ENCODE measurements at places on chromosomes 11 and 22.

DNA sequence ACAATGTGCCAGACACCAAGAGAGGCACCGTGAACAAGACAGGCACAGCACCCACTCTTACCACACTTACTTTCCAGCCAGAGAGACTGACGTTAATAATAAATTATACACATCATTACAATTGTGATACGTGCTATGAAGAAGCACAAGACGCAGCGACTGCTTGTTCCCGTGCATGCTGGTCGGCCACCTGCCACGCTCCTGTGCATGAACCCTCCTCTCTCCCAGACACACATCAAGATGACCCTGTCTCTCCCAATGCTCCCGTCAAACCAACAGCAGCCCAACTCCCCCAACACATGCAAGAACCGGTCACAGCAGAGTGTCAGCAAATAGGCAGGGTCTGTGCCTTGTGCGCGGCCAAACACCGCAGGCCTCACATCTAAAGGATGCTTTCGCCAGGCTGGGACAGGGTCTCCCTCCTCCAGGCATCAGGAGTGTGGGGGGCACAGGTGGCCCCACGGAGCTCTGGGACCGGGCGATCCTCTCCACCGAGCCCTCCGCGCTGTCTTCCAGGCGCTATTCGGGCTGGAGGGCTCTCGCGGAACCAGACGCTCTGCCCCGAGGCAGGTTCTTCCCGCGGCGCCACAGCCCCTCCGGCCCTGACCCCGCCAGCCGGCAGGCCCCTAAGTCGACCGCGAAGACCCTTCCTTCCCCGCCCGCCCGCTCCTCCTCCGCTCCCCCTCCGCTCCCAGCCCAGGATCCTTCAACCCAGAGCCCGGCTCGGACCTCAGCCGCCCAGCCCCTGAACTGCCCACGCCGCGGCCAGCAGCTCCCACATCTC, 533 bp downstream of the SERGEF start:
- DNase-seq = peak; percentile 4

GRCh38 chr11:100294748-100295147, 392.3 kb upstream of the ARHGAP42 start:
- no peak for DNase-seq

GRCh38 chr22:35430897-35431322, 31.0 kb downstream of the MCM5 start:
- peak; percentile 89 for DNase-seq

DNA sequence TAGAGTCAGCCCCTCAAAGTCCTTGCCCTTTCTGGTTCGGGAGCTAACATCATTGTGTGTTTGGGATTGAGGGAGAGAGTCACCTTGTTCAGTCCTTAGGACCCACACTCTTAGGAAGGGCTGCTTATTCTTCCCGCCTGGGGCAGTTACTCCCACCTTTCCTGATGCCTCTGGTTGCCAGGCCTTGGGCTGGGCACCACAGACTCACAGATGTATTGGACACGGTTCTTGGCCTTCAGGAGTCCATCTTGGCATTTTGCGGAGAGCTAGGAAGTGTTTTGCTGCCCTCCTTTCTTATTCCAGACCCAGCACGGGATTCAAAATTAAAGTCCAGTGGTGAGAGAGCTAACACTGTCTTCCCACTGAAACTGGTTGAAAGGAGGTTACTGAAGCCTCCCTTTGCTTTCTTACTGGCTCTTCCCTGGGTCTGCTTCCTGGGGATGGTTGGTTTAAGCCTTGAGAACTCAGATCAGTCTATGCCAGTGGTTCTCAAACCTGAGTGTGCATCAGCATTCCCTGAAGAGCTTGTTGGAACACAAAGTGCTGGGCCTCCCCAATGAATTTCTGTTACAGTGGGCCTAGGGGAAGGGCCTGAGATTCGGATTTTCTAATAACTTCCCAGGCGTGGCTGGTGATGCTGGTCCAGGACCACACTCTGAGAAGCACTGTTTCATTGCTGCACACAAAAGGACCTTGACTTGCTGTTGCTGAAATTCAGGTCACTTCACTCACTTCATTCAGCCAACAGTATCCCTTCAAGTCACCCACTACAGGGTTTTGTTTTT, 1.4 kb downstream of the OSBP2 start:
- DNase-seq = no peak

DNA sequence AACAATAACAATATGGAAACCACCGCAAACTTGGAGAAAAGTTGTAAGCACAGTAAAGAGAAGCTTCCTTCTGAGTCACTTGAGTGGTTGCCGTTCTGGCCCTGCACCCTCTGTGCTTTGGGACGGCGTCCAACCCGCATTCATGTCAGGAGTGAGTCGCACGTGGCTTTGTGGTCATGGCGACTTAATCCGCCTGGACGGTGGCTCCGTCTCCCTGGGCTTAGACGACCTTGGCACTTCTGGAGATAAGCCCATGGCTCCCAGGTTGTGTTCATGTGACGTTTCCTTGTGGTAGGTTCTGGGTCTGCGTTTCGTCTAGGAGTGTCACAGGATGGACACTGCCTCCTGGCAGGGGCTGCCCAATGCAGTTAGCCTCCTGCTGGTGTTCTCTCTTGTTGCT, 40.5 kb downstream of the TPCN2 start:
- peak; percentile 83 for DNase-seq

DNA sequence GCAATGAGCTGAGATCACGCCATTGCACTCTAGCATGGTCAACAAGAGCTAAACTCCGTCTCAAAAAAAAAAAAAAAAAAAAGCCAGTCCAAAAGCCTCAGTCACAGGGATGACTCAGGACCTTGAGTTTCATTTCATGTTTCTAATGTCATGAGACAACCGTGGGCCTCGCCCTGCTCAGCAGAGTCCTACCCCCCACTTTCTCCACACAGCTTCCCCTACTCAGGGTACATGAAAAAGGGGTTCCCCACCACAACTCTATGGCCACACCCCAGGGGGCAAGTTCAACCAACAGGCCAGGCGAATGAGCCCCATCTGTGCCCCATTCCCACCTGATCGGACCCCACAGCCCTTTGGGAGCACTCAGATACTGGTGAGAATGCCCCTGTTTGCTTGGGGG, 24.3 kb upstream of the ADA2 start:
- DNase-seq = no peak

DNA sequence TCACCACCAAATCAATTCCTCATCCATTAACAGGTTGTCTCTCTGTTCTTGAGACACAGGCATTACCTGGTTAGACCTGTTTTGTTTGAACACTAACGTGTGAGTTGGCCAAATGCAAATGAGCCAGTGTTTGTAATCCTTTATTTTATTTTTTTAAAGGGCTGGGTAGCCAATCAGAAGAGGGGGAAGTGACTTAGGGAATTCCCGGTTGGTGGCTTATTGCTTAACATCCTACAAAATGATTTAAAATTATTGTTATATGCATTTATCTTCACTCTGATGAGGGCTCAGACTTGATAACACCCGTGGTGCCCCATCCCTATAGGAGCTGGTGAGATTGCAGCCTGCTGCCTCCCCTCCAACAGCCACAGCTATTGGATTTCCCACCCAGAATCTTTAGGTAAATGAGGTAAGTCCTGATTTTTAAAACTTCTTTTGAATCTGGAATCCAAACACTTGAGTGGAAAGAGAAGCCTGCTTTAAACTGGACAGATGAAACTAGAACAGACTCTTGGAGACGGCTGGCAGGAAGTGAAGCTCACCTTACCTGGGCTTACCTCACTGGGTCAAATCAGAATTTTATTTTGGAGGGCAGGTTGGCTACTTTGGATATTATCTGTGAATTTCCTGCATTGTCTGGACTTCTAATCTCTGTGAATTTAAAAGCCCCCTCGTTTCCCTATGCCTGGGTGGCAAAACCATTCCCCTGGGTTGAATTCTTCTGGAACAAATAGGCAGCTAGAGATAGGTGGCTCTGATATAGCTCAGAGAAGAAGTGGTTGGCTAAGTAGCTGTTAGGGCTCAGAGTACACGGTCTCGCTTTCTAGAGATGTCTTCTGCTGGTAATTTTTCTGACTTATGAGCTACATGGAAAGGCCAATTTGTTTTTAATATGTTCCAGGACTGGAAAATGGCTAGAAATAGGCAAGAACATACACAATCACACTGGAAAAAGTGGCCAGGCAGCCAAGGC, at the start of gene EHF:
TSS of gene EHF (plus strand) at position 274 of the 973 bp plus-strand sequence. CDS start 21,538 bp downstream, outside the sequence.
- no peak for DNase-seq

- no peak for DNase-seq
Observed at GRCh38 chr22:30326255-30326705, 461 bp downstream of the TBC1D10A start.

- no peak for DNase-seq
Observed at GRCh38 chr22:48347311-48347710, 1480.4 kb downstream of the BRD1 start.

DNA sequence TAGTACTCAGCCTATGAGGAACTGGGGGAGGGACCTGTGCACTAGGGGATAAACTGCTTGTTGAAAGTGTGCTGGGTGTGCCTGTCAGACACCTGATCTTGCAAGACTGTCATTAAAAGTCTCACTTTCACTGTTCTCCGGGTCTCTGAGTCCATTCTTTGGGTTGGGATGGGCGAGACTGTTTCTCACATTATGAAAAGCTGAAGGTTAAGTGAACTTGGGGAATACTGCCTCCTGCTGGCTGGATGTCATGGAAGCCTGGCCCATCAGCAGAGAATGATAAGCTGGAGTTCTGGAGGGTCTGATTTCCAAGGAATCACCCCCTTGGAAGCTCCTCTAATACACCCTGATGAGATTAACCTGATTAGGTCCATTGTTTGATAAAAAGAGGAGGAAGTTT, 9.0 kb upstream of the VPREB1 start:
- DNase-seq = no peak

DNA sequence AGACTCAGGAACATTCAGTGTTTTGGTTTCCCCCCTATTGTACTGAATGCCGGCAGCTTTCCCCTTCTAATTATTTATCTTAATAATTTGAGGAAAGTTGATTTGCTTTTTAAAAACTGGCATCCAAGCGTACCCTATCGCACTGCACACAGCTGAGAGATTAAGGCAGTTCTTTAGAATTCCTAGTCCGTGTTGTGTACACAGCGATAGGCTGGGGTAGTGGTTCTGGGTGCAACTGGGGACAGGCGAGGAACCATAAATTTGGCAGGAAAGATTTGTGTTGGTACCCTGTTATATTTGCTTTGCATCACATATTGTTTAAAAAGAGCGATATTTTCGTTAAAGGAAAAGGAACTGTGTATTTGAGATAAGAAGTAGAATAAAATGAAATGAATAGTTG, 39.2 kb downstream of the PTPRJ start:
- DNase-seq = no peak

DNA sequence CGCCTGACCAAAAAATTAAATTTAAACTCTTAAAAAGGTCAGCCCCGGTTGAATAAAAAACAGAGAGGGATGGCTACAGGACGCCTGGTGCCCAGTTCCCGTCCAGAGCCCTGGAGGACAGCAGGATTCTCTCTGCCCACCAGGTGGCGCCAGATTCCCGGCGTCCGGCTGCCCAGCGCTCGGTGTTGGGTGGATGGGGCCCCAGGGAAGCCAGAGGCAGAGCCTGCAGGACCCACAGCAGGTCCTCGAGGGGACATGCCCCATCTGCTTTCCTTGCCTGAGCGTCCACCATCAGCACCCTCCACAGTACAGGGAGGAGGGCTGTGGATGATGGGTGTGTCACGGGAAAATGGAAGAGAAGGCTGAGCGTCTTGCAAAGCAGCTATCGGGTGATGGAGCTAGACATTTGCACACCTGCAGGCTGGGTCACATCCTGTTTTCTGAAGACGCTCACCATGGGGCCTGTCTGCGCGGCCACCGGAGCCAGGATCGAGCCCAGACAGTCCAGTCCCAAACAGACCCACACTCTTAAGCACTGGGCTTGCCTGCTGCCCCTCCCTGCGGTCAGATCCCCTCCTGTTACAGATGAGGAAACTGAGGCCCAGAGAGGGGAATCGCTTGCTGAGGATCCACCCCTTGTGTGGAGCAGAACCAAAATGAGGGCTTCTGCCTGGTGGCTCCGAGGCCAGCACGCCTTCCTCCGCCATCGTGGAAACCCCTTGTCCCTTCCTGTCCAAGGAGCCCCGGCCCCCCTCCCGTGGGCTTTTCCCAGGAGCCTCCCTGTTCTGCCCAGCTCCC, 18.5 kb upstream of the CBX7 start:
- DNase-seq = peak; percentile 71

GRCh38 chr11:36292311-36292722, 3.1 kb upstream of the COMMD9 start:
- DNase-seq = peak; percentile 32

- no peak for DNase-seq
Observed at GRCh38 chr11:73988227-73988626, 5.6 kb upstream of the UCP2 start.

- DNase-seq = no peak
Observed at GRCh38 chr11:19243143-19243542, 2.4 kb upstream of the E2F8 start.

DNA sequence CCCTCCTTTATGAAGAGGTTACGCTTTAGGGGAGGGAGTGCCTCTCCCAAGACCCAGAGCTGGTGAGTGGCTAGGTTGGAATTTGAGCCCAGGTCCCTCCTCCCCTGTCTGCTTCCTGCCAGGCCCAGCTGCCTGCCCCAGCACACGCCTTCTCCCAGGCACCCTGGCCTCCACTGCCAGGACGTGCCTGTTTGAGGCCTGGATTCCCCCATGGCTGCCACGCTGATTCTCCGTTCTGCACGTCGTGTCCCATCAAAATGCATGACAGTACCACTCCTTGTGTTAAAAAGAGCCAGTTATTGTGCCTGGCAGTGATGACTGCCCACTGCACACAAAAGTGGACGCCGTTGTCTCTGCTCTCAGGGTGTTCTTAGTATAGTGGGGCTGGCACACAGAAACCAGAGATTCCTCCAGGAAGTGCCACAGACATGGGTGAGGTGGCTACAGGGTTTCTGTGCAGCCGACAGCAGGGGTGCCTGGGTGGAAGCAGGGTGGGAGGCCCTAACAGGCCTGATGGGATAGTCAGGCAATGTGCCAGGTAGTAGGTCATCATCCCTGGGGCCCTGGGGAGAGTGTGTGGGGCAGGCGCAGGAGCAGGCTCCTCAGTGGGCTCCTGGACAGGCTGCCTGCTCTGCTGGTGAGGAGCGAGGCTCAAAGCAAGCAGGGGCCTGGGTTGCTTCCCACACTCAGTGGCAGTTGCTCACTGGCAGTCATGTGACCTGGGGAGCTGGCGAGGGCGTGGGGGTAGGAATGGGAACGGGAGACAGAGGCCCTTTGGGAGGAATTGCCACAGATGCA, 24.2 kb downstream of the MED15 start:
- DNase-seq = peak; percentile 84

DNA sequence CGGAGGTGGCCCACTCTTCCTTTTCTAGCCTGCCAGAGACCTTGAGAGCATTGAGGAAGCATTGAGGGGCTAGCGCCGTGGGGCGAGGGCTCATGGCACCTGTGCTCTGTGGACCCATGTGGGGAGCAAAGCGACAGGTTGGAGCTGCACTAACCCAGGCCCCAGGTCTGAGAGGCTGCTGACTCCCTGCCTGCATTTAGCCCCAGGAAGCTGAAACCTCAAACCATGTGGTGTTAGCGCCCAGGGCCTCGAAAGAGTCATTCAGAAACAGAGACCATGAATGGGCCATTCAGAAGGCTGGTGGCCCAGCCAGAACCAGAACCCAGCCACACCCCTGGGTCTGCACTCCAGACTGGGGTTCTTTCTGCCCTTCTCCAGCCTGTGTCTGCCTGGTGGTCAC, 88.6 kb downstream of the BCR start:
- no peak for DNase-seq

DNA sequence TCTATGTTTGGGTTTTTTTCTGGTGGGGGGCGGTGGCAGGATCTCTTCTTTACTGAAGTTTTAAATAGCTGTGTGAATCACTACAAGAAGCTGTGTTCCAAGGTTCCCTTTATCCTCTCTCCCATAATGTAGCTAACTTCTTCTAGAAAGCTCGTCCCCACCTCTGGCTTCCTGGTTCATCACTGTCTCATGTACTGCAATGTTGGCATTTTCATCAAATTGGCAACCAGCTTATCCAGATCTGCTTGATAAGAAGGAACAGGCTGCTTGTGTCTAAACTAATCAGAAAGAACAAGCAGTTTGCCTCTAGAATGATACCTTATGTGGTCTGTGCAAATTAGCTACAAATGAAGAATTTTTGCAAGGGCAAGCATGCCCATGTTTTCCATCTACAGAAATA, 130.8 kb downstream of the WT1 start:
- no peak for DNase-seq

Data from fibroblast of upper back skin (primary cell).